ENCODE measurements at places on chromosomes 7 and 10.

GRCh38 chr10:17386616-17387075 is 67.7 kb downstream of the ST8SIA6 start:
- DNase-seq, result no peak

- DNase-seq, result no peak
These were observed 35.1 kb downstream of the C10orf120 start for GRCh38 chr10:122664501-122664900.

- no peak for DNase-seq
These were observed at the start of gene HOXA6 for GRCh38 chr7:27147199-27148030. HOXA6 (minus strand) TSS chr7:27147774; CDS start chr7:27147749, 25 bp downstream.

- DNase-seq, result no peak
These were observed 97.9 kb upstream of the PTN start for GRCh38 chr7:137441451-137441850.

DNA sequence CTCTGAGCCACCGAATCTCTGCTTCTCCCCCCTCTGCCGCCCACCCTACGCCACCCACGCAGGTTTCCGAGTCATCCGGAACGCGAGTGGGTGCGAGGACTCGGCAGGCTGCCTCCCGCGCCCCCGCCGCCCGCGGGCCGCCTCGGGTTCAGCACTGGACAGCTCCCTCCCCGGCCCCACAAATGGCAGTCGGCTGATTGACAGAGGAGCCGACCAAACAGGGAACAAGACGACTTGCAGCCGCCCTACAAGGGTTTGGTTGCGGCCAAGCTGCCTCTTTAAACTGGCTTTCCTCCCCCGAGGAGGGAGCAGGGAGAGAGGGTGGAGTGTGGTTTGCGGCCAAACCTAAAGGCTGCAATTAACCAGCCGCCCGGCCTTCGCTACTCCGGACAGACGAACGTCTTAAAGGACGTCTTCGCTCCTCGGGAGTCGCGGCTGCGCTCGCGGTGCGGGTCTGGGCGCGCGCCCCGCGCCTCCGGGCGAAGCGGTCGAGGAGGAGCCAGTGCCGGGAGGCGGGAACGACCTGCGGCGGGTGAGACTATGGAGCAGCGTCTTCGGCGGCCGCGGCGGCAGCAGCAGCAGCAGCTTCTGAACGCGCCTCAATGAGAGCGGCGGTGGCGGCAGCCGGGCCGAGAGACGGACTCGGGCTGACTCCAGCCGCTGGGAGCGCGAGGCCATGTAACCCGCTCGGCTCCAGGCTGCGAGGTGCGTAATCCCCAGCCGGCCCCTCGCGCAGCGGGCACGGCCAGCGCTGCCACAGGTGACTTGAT is at the start of gene GPR158:
Gene GPR158 (plus strand): TSS at position 541 of the 770 bp plus-strand sequence. CDS start 420 bp downstream, outside the sequence.
- peak; percentile 55 for DNase-seq

- no peak for DNase-seq
These were observed 614.7 kb downstream of the PARD3 start for GRCh38 chr10:34200355-34200901.

- DNase-seq, result no peak
These were observed 14.6 kb downstream of the ARMC3 start for GRCh38 chr10:22942437-22942836.

- DNase-seq, result no peak
These were observed 43.3 kb downstream of the BRI3 start for GRCh38 chr7:98324782-98325181.

- no peak for DNase-seq
These were observed 591.1 kb downstream of the PTPRN2 start for GRCh38 chr7:157996359-157997079.

- no peak for DNase-seq
These were observed 59.9 kb downstream of the ADARB2 start for GRCh38 chr10:1677307-1677939.

DNA sequence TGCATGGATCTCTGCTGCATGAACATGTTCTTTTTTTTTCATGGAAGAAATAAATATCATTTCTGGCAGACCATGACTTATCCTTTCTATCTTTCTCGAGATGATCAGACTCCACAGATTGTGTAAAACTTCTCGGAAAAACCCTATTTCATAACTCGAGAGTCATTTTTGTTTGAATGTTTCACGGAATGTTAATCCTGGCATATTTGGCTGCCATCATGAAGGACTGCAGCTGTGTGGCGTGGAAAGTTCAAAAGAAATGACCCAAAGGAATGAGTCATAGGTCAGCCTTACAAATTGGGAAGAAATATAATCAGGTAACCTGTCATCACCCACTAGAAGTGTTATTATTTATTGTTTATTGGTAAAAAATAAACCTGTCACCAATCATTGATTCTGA is 566.8 kb downstream of the SDK1 start:
- peak; percentile 48 for DNase-seq

DNA sequence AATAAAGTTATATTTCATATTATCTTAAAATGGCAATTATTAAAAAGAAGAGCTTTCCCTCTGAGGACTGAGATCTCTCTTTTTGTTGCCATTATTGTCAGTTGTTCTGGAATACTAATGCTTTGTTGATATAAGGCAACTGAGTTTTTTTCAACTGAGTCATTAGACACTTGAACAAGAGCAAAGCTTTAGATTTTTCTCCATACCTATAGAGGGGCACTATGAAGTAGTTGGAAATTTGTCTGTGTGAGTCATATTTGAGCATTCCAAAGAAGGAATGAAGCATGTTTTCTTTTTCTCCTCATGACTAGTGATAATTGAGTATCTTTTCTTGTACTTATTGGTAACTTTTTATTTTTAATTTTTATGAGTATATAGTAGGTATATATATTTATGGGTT is 24.5 kb downstream of the RPA3 start:
- DNase-seq, result peak; percentile 95

GRCh38 chr7:6691609-6692106 is 15.1 kb downstream of the ZNF12 start:
- DNase-seq, result no peak

- DNase-seq, result no peak
These were observed 106.1 kb downstream of the PRKCQ start for GRCh38 chr10:6473901-6474370.

DNA sequence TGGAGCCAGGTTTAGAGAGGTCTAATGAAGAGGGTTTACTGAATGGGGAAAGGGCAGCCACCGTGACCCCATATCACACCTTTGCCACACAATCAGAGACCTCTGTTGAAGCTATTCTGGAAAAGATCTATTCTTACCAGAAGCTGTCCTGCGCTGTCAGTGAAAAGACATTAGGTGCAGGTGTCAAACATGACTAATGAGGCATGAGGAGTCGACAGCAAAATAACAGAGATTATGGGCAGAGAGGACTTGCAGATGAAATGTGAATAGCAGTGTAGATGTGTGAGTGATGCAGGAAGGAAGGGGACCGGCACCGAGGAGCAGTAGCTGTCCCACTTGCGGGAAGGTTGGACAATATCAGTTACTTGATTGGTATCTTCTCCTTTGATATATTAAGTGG is 627.7 kb upstream of the GALNT17 start:
- no peak for DNase-seq

DNA sequence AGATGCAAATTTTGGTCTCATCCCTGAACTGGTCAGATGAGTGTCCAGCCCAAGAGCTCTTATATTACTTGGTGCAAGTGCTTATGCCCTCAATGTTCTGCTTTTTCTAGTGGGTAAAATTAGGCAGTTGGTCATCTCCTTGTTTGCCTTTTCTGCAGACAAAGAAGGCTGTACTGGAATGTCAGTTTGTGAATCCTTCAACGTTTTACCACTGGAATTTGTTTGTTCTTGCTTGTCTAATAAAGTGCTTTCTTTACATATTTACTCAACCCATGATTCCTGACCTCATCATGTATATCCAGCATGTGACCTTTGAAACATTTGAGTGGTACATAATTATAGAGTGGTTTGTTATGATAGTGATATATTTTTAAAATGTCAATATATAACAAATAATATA is 232.2 kb upstream of the TEX47 start:
- no peak for DNase-seq

DNA sequence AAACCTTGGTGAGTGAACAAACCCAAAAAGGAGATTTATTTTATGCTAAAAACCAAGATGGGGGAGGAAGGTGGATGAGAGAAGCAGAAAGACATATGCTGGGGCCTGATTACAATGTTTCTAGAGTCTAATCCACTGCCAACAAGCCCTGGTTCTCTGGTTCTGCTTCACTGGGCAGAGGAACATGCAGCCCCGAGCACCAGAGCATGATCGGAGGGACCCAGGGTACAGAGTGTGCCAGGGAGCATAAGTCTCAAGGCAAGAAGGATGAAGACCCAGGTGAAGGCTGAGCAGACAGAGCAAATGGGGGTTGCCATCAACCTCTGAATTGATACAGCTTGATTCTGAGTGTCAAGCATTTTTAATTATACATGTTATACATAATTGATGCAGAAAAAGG is 30.7 kb downstream of the SLC16A12 start:
- no peak for DNase-seq

- DNase-seq, result no peak
These were observed 117.6 kb downstream of the TNS3 start for GRCh38 chr7:47464266-47464665.

GRCh38 chr10:96949039-96949683 is 117.1 kb downstream of the LCOR start:
- DNase-seq, result no peak

- no peak for DNase-seq
These were observed 92.8 kb upstream of the PPIF start for GRCh38 chr10:79254333-79255006.

DNA sequence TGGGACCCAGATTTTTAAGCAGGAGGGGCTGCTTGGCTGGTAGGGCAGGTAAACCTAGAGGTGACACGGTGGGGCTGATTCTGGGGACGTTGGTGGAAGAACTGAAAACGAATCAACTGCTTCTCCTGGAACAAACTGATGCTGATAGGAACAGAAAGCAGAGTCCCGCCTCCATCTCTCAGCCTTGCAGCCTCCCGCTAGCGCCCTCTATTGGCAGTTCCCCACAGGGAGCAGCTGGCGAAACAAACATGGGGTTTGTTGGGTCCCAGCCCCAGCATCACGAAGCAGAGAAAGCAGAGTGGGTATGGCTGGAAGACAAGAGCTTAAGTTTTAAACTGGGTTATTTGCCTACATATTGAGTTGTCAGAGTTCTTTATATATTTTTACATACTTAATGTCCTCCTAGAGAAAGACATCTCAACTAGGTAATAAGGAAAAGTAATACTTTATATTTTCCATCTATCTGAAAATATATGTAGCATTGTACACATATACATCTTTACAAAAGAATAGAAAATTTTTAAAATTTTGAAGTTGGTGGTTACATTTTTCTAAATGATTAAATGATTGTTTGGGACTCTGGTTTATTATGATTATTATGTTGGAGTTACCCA is 42.3 kb upstream of the FOXI2 start:
- no peak for DNase-seq

GRCh38 chr7:19558527-19558926 is 150.3 kb downstream of the POLR1F start:
- peak; percentile 75 for DNase-seq

DNA sequence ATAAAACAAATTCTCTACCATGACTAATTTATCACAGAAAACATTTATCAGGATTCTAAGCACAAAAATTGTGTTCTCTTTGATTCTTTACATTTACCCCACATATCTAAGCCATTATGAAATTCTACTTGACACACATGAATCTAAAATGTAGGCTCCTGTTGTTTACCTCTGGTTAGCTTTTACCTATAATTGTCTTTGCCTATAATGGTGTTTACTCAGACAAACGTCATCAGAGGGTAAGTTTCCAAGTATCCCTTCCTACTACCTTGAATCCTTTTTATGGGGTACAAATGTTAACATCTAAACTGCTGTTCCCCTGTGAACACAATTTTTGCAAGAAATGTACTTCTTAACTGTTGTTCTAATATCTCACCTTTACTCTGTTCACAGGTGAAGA is 63.5 kb downstream of the MINDY3 start:
- no peak for DNase-seq

DNA sequence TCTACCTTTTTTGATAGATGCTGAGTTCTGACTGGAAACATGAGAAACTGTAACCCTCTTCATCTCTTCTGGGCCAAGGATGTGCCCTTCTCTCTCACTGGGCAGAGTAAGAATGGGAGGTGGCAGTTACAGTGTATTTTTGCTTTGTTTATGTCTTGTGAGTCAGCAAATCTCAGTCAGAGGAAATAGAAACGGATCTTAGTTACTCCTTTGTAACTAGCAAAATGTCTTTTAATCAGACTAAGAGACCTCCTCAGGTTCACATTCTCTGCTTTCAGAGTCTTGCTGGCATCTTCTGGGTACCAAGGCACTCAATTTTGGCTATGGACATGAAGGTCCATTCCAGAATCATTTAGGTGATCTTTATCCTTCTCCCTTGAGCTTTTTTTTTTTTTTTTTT is 70.9 kb downstream of the HHEX start:
- DNase-seq, result no peak
